ENCODE measurements at places on chromosomes 7 and 10.

GRCh38 chr7:30721211-30721610 is 30.7 kb upstream of the INMT start:
- no peak for DNase-seq

DNA sequence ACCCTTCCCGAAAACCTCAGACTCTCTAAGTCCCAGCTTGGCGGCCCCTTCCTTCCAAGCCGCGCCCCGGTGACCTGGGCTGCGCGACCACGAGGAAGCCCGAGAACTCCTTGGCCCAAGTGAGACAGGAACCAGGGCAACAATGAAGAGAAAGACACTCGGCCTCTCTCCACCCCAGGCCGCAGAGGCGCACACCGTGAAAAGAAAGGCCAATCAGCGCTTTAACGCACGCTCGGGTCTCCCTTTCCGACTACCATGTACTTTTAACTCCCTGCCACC is 166.4 kb upstream of the PPP1R3A start:
- DNase-seq, result no peak

- no peak for DNase-seq
Measured at GRCh38 chr7:86768394-86768793, 124.7 kb downstream of the GRM3 start.

DNA sequence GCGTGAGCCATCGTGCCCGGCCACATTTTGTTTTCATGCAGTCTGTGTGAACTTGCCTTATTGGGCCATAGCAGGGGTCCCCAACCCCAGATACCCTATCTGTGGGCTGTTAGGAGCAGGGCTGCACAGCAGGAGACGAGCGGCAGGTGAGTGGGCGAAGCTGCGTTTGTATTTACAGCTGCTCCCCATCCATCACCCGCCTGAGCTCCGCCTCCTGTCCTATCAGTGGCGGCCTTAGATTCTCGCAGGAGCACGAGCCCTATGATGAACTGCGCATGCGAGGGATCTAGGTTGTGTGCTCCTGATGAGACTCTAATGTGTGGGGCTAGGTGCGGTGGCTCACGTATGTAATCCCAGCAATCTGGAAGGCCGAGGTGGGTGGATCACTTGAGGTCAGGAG is 293.9 kb downstream of the CAMK1D start:
- DNase-seq, result no peak

- no peak for DNase-seq
Measured at GRCh38 chr7:128380483-128381106, 19.1 kb upstream of the PRRT4 start.
